ENCODE measurements at places on chromosomes 7 and 10.

GRCh38 chr10:70551466-70551865, 51.1 kb downstream of the PRF1 start:
- DNase-seq = no peak

DNA sequence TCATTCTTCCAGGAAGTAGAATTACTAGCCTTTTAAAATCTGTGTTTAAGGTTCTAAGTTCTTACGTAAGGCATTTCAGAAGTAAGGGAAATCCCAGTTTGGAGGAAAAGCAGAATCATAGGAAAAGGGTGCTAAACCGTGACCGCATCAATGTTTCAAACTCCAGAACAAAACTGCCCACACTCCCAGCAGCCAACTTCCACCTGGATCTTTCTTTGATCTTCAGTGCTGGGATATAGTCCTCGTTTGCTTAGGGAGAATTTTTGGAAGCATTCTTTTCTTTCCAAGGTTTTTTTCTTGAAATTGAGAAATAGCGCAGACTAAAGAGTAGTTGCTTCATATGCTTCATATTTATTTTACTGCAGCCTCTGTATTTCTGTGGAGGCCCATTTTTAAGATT, 8.9 kb downstream of the PROSER2 start:
- no peak for DNase-seq

- DNase-seq = no peak
These were observed 44.2 kb upstream of the SLC35G1 start for GRCh38 chr10:93849593-93849992.

GRCh38 chr7:99386584-99387238, 12.2 kb downstream of the ARPC1B start:
- no peak for DNase-seq

DNA sequence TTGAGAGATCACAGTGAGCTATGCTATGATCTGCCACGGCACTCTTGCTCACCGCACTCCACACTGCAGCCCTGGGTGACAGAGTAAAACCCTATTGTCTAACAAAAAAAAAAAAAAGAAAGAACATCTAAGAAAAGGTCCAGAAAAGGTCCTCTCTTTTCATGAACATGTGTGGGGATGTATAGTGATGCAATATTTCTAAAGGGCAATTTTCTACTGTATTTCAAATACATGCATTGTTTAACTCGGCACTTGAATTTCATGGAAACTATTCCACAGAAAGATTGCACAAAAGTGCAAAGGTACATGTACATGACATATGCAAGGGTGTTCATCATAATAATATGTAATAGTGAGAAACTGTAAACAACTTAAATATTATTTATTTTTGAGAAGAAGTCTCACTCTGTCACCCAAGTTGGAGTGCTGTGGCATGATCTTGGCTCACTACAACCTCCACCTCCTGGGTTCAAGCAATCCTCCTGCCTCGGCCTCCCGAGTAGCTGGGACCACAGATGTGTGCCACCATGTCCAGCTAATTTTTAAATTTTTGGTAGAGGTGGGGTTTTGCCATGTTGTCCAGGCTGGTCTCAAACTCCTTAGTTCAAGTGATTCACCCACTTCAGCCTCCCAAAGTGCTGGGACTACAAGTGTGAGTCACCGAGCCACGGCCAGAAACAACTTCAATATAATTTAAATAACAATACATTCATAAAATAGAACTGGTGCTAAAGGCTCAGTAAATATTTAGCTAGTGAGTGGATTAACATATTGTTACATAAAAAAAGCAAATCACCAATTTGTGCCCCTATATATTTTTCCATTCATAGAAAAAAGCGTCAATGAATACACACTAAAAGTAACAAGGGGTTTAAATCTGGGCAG, 1.3 kb upstream of the PPRC1 start:
- DNase-seq = no peak

GRCh38 chr10:86972613-86973380, 4.5 kb downstream of the ADIRF start:
- DNase-seq = no peak

GRCh38 chr10:59177031-59177797, 771 bp downstream of the PHYHIPL start:
- DNase-seq = peak; percentile 63

- DNase-seq = no peak
These were observed 53.1 kb upstream of the COBL start for GRCh38 chr7:51369746-51370145.

DNA sequence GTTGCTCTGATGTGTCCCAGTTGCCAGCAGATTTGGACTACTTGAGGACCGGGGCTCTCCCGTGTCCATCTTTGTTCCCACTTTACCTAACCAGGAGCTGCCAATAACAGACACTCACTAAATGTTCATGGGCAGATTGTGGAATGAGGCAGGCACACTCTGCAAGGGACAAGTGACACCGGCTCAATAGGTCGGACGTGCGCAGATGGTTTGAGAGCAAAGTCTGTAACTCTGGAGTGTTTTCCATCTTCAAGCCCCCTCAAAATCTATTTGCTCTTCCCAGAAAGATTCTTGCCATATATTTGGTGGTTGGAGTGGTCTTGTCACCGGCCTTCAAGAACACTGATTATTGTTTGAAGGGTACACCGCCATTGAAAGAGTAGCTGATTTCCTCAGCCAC, 47.2 kb downstream of the THNSL1 start:
- DNase-seq = no peak

DNA sequence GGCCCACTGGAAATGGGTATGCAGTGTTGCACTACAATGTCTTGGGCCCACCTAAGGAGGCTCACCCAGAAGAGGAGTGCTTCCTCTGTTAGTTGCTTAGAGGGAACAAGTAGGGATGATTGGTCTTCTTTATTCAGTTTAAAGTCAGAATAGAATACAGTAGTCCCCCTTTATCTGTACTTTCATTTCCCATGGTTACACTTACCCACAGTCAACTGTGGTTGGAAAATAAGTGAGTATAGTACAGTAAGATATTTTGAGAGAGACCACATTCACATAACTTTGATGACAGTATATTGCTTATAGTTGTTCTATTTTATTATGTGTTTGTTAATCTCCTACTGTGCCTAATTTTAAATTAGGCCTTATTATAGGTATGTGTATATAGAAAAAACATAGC, 151.4 kb downstream of the COL28A1 start:
- no peak for DNase-seq

- no peak for DNase-seq
These were observed 67.9 kb downstream of the ADARB2 start for GRCh38 chr10:1669433-1669832.

- DNase-seq = no peak
These were observed 316.0 kb downstream of the CXCL12 start for GRCh38 chr10:44068716-44069482.

DNA sequence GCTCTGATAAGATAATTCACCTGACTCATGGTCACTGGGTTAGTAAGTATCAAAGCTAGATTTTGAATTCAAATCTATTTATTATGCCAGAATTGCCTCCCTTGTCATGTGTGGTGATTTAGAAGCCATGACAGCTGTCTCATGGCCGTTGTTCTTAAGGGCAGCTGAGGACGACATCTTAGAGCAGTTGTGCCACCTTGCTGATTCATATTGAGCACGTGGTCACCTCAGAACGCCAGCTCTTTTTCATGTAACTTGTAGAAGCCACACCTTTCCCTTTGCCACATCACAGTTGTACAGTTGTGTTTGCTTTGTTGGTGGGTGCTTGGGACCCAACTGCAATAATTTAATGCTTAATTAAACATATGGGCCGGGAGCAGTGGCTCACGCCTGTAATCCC, 4.3 kb upstream of the PIK3AP1 start:
- DNase-seq = no peak

GRCh38 chr7:55060636-55061022, 41.8 kb downstream of the EGFR start:
- DNase-seq = no peak

DNA sequence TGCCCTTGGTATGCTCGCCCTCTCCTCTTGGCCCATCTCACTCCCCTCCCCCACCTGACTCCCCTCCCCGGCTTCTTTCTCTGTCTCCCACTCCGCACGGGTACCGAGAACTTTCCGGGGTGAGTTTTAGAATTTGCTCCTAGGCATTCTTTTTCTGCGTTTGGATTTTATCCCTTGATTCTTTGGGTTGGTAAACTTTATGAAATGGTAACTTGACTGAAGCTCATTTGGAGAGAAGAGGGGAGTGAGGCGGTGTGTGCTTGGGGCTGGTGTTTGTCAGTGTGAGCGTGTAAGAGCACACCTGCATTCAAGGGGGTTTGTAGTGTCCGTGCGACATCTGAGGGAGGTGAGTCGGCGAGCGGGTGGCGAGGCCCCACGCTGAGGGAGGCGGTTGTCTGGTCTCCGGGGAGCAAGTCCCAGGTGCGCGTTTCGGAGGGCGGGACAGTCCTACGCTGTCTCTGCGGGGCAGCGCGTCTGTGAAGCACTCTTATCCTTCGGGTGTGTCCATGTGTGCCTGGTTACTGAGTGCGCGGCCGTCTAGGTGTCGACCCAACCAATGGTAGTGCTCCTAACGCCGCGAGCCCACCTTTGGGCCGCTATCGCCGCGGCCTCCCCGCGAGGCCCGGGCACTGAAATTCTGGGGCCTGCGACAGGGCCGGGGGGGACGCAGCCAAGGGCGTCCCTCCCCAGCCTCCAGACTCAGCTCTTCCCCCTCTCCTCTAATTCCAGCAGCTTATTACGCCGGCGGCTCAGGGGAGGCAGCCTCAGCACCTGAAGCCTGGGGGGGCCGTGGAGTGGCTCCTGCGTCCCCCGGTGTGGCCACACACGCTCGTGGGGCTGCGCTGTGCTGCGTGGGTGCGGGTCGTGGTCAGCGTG, 2.6 kb upstream of the ZNF503 start:
- no peak for DNase-seq

DNA sequence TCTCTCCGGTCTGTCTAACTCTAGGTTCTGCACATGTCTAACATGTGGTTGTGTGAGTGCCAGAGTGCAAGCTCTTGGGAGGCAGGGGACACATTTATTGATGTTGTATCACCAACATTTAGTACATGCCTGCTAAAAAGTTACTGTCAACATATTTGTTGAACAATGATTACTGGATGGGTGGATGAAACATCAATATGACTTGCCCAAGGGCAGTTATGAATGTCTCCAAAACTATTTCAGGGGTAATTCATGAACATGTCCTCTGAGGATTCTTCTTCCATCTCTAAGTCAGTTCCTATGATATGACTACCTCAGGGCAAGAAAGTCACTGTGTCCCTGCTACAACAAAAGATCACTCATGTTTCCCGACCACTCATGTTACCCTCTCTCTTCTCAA, 91.3 kb upstream of the STEAP1B start:
- DNase-seq = no peak

GRCh38 chr10:30823651-30824050, 194.1 kb upstream of the LYZL2 start:
- DNase-seq = no peak

DNA sequence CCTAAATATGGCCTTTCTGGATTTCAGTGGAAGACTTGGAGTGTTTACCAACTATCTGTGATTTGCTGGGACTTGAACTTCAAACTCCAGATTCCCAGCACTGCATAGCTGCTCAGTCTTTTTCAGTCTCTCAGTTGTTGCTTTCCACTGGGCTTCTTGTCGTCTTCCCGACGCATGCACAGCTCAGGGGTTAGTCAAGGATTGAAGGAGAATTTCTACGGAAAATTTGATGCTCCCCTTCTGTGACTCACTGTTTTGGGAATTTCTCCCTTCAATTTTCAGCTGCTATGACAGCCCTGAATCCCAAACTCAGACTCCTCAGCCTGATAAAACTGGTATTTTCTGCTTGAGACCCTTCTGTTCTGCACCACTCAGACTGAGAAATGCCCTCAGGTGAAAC, 91.7 kb downstream of the CYP26A1 start:
- no peak for DNase-seq

DNA sequence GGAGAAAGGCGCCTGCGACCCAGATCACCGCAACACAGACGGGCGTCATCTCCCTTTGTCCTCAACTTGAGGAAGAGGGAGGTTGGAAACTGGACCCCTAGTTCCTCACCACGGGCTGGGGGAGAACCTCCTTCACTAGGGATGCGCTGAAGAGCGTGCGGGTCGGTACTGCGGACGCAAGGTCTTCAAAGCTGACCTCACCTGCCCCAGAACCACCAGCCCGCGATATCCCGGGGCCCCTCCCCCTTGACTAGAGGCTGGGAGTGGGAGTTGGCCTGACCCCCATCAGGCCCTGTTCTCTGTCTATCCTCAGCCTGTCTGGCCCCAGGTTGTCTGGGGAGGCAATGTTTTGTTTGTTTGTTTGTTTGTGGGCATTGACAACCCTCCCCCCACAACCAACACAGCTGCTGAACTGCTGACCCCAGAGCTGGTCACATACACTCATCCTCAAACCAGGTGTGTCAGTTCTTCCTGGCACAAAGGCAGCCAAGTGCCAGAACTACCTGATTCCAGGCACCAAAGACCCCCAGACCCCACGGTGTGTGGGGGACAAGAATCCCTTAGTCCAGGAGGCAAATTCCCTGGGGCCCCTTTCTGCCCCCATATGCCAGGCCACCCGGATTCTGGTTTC, 2.9 kb downstream of the NPM3 start:
- no peak for DNase-seq

DNA sequence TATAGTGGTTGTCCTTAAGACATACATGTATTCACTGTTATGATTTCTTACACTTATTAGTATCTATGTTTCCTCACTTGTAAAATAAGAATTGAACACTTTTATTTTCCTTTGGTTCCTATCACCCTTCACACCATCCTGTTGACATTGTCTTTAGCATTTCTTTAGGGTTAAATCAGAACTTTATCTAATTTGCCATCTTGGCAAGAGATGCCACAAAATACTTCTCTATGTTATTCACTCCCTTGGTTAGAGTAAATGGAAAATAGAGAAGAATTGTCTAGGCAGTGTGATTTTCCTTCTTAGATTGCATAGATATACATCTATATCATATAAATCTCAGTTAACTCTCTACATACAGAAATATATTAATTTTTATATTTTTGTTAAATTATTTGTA, 204.7 kb downstream of the SEMA3D start:
- DNase-seq = no peak

DNA sequence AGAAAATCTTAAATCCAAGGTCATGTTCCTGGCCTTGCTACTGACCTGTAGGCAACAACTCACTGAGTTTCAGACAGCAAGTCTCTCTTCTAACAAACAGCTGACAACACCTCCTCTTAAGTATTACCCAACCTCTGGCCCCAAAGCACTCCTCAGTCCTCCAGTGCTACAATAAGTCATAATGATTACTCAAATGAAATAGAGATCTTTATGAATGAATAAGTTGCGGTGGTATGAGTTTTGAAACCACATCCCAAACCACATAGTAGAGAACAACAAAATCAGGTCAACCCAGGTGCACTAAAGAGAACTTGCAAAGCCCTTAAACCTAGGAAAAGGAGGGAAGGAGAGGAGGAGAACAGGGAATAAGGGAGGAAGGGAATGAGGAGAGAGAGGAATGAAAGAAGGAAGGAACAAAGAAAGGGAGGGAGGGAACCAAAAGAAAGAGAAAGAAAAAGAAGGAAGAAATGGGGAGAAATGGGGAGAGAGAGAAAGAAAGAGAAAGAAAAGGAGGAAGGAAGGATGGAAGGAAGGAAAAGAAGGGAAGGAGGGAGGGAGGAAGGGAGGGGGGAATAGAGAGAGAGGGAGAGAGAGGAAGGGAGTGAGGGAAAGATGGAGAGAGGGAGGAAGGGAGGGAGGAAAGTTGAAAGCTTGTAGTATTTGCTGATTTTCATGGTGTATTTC, 142.8 kb upstream of the CALCR start:
- no peak for DNase-seq
